ENCODE measurements at places on chromosomes 4 and X. TPM values are rescaled to one million over a fixed set of nuclear protein-coding genes. Genes with fewer than 3 reads are reported as not detected.

Gene PAGE2
- polyA plus RNA-seq, result not detected

Gene HMX1
- polyA plus RNA-seq, result not detected

Gene GAGE1
- polyA plus RNA-seq, result not detected

Gene GRK4
- polyA plus RNA-seq, result 6.7 TPM

Gene PLXNB3
- 0.96 TPM for polyA plus RNA-seq

Gene TMSB15A
- 72.1 TPM for polyA plus RNA-seq

Gene ZAR1
- polyA plus RNA-seq, result not detected

Gene ADGRG4
- not detected for polyA plus RNA-seq

DNA sequence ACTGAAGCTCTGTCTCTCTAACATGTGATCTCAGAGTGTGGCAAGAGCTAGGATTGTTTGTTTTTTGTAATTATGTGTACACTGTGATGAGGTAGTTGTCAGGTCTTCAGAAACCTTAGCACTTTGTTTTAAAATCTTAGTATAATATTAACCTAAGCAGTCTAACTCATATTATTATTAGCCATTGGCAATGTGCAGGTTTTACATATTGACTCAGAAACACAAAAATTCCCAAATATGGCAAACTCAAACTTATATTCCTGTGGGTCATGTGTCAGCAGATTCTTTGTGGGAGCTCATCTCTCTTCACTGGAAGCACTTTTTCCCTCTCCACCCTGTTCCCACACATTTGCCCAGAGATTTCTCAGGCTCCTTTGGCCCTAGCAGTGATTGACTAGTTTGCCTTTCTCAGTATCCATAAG, 8.2 kb upstream of the PWWP3B start:
- no peak for DNase-seq

DNA sequence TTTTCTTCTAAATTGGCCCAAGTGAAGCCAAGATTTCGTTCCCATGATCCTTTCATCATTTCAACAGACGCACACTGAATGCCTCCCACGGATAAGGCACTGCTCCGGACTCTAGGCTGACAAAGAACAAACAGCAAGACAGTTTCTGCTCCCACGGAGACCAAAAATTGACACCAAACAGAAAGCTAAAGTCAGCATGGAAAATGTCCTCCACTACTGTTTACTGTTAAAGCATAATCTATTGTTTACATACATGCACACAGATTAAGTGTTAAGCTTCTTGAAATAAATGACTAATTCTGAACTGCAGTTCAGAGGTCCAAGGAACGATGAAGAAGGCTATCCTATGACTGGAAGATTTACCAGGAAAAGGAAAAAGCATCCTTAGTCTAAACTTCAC, 199.6 kb downstream of the AASDH start:
- no peak for DNase-seq

DNA sequence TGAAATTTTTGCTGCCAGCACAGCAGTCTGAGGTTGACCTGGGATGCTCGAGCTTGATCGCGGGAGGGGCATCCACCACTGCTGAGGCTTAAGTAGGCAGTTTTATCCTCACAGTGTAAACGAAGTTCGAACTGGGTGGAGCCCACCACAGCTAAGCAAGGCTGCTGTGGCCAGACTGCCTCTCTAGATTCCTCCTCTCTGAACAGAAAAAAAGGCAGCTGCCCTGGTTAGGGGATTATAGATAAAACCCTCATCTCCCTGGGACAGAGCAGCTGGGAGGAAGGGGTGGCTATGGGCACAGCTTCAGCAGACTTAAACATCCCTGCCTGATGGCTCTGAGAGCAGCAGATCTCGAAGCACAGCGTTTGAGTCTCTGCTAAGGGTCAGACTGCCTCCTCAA, 314.6 kb downstream of the STPG2 start:
- DNase-seq, result no peak

- DNase-seq, result no peak
Measured at GRCh38 chr4:117889978-117890377, 144.3 kb upstream of the NDST3 start.

DNA sequence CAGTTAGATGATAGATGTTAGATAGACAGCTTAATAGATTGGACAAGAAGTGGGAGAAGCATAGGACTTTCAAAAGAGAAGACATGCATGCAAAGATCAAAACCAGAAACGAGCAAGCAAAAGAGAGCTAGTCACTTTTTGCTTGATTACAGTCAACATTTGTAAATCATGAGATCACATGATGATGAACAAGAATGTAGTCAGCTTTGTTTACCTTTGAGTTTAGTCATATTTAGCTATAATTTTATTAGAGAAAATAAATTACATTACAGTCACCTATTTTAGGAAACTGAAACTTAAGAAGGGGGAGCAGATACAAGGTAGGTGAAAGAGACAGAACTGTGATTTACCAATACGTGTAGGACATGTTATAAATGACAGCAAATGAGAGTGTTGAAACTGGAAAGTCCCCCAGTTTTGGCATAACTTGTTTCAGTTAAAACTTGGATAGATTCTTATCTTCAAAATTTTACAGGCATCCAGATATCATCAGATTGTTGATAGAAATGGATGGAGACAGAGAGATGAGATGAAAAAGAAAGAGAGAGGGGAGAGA, 1083.1 kb upstream of the PCDH10 start:
- DNase-seq, result no peak

- no peak for DNase-seq
Measured at GRCh38 chr4:92872604-92873003, 568.8 kb downstream of the GRID2 start.

DNA sequence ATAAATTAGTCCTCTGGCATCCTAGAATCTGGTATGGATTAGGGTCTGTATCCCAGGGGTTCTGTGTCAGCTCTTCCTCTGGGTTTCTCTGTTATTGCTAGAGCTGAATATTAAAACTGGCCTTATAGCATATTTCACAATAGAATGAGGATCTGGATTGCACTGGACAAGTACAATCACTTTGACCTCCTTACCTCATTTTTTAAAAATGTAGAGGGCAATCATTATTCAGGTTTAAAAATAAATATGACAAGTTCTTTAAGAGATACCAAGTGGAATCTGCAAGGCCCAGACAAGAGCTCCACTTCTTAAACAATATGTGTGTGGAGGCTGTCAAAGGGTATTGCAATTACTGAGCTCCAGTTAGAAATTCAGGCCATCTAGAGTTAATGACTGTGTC, 1.4 kb downstream of the PALLD start:
- no peak for DNase-seq

DNA sequence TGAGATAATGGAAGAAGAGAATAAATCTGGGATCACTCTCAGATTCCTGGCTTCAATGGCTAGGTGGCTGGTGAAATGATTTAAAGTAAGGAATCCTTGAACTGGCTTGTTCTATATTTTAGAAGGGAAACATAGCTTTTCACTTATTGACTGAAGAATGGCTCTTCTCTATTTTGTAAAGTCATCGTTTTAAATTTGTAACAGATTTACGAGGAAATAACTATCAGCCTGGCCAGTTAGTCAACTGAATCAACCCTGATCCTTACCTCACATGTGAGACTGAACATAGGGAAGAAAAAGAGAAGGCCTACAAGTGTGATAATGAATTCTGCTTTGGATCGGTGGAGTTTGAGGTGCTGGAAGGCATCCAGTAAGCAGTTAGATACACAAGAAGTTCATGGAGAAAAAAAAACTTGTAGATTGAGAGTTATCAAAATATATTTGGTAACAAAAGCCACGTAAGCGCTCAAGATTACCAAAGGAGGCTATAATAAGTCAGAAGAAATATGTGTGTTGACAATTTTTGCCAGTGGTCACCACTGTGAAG, 12.0 kb downstream of the AREG start:
- no peak for DNase-seq

- DNase-seq, result no peak
Measured at GRCh38 chr4:115279330-115279729, 165.9 kb upstream of the NDST4 start.

- DNase-seq, result no peak
Measured at GRCh38 chr4:137039370-137039769, 492.9 kb downstream of the PCDH18 start.

DNA sequence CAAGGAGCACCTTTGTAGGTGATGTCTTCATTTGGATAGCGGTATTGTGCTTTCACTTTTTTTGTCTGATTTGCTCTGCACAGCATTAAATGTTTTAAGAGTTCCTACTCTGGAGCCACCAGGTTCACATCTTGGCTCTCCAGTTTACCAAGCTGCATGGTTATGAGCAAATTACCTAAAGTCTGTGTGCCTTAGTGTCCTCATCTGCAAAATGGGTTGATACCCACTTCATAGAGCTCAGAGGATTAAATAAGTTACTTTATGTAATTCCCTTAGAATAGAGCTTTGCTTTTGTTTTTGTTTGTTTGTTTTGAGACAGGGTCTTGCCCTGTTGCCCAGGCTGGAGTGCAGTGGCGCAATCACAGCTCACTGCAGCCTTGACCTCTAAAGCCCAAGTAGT, 58.2 kb downstream of the UBE2K start:
- DNase-seq, result no peak

- DNase-seq, result no peak
Measured at GRCh38 chr4:147994076-147994475, 262.2 kb downstream of the ARHGAP10 start.

- no peak for DNase-seq
Measured at GRCh38 chr4:53818104-53818503, 226.8 kb upstream of the LNX1 start.

DNA sequence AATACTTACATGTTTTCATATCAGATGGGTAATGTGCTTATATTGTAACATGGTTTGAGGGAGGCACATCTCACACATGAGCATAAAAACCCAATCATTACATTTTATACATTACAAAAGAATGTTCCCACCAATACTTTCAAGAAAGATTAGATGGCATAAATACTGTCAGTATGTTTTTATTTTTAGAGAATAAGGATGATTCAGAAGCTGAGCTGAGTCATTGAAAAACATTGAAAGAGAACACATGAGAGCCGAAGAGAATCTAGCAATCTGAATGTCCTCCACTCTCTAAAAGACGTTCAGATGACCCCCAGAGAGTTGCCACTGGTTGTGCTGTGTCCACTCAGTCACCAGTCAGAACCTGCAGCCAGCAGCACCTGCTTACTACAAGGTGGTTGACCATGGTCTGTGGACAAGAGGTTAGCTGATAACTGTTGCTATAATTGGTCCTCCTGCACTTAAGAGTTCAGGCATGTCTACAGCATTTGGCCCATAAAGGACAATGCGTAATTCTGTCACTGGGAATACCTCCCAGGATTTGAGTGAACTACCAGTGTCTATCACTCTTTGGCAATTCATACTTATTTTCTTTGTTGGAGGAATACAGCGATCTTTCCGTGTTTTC, 382.2 kb upstream of the IGFBP7 start:
- no peak for DNase-seq

- no peak for DNase-seq
Measured at GRCh38 chr4:54152846-54153600, 53.1 kb downstream of the GSX2 start.

DNA sequence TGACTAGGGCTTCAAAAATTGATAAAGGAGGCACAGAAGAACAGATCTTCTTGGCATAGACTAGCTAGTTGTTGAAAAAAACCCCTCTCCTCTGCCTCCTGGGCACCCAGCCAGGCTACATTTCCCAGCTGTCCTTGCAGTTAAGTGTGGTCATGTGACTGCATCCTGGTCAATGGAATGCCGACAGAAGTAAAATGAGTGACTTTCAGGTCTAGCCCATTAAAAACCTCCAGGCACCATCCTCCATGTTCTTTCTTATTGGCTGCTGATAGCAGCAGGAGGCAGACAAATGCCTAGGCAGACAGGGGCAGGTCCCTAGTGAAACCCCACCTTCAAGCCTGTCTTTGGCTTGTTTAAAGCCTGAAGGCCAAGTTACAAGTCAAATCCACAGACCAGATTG, 35.3 kb downstream of the ATXN3L start:
- DNase-seq, result no peak

DNA sequence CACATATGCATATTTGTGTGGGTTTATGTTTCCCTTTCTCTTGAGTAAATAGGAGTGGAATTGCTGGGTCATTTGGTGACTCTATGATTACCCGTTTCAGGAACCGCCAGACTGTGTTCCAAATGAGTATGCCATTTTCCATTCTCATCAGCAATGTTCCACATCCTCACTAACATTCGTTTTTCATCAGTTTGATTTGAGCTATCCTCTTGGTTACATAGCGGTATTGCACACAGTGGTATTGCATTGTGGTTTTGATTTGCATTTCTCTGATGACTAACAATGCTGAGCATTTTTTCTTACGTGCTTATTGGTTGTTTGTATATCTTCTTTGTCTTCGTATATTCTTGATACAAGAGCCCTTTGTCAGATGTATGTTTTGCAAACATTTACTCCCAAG, 218.0 kb upstream of the AMOT start:
- DNase-seq, result no peak

- no peak for DNase-seq
Measured at GRCh38 chrX:14837155-14837554, 35.7 kb downstream of the FANCB start.

- DNase-seq, result no peak
Measured at GRCh38 chrX:19791562-19791961, 95.8 kb downstream of the SH3KBP1 start.

- no peak for DNase-seq
Measured at GRCh38 chr4:99918656-99919055, 24.4 kb upstream of the LAMTOR3 start.

GRCh38 chr4:56971383-56971782, 6.0 kb downstream of the NOA1 start:
- DNase-seq, result no peak

DNA sequence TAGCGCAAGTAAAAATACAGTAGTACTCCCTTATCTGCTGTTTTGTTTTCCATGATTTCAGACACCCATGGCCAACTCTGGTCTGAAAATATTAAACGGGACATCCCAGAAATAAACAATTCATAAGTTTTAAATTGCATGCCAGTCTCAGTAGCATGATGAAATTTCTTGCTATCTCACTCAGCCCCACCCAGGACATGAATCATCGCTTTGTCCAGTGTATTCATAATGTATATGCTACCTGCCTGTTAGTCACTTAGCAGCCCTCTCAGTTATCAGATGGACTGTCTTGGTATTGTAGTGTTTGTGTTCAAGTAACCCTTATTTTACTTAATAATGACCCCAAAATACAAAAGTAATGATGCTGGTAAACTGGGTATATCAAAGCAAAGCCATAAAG, 158.2 kb upstream of the DDIT4L start:
- no peak for DNase-seq

DNA sequence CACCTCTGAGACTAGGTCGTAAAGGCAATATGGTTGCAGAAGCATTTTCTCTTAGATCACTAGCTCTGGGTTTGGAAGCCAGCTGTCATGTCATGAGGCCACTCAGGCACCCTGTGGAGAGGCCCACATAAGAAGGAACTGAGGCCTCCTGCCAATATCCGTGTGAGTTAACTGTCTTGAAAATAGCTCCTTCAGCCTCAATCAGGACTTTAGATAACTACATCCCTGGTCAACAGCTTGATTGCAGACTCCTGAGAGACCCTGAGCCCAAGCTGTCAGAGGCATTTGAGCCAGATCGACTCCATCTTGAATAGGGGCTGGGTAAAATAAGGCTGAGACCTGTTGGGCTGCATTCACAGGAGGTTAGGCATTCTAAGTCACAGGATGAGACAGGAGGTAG, 15.1 kb upstream of the REPS2 start:
- no peak for DNase-seq

- DNase-seq, result no peak
Measured at GRCh38 chr4:34091451-34091850, 2152.9 kb downstream of the ARAP2 start.

GRCh38 chr4:181520790-181521189, 722.4 kb upstream of the TENM3 start:
- no peak for DNase-seq

- no peak for DNase-seq
Measured at GRCh38 chrX:10235851-10236250, 79.1 kb downstream of the CLCN4 start.

- no peak for DNase-seq
Measured at GRCh38 chrX:135112096-135112729, 8.1 kb downstream of the ETDB start.

- DNase-seq, result no peak
Measured at GRCh38 chrX:136209016-136209738, 42.0 kb downstream of the MAP7D3 start.

All from right renal cortex interstitium (tissue), 3 donors.